ENCODE measurements at places on chromosomes 4 and X.

DNA sequence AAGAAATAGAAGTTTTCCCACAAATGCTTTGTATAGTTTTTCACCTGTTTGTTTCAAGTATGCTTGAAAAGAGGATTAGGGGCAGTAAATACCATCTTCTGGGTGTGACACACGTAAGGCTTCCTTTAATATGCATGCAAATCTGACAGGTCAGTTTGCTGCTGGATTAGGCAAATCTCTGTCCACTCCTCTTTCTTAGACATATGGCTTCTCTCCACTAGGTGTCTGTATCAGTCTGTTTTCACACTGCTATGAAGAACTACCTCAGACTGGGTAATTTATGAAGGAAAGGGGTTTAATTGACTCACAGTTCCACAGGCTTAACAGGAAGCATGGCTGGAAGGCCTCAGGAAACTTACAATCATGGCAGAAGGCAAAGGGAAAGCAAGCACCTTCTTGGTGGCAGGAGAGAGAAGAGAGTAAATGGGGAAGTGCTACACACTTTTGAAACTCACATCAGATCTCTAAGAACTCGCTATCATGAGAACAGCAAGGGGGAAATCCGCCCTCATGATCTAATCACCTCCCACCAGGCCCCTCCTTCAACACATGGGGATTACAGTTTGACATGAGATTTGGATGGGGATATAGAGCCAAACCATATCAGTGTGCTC, 66.9 kb downstream of the TAB3 start:
- DNase-seq, result no peak

- DNase-seq, result no peak
Measured at GRCh38 chrX:78747971-78748370, 451 bp downstream of the LPAR4 start.

GRCh38 chr4:7757501-7758471, 181.9 kb downstream of the AFAP1 start:
- DNase-seq, result no peak

GRCh38 chr4:73308286-73308685, 49.7 kb upstream of the ANKRD17 start:
- peak; percentile 80 for DNase-seq

GRCh38 chr4:109302361-109303139, at the start of gene COL25A1:
Gene COL25A1, minus strand, starts transcription at chr4:109302658.
- no peak for DNase-seq

DNA sequence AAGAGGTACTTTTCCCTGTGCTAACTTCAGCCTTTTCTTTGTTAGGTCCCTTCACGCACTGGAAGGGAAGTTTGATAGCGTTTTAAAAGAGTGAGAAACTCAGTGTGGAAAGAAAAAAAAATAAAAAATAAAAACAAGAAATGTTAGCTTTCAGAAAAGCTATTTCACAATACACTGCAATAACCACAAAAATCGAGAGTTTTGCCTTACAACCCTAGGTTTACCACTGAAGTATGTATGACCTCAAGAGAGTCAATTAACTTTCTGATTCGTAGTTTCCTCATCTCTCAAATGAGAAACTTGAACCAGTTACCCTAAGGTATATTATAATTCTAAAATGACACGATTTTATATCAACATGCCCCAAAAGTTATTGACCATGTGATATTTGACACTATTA, 93.9 kb upstream of the JADE1 start:
- no peak for DNase-seq

DNA sequence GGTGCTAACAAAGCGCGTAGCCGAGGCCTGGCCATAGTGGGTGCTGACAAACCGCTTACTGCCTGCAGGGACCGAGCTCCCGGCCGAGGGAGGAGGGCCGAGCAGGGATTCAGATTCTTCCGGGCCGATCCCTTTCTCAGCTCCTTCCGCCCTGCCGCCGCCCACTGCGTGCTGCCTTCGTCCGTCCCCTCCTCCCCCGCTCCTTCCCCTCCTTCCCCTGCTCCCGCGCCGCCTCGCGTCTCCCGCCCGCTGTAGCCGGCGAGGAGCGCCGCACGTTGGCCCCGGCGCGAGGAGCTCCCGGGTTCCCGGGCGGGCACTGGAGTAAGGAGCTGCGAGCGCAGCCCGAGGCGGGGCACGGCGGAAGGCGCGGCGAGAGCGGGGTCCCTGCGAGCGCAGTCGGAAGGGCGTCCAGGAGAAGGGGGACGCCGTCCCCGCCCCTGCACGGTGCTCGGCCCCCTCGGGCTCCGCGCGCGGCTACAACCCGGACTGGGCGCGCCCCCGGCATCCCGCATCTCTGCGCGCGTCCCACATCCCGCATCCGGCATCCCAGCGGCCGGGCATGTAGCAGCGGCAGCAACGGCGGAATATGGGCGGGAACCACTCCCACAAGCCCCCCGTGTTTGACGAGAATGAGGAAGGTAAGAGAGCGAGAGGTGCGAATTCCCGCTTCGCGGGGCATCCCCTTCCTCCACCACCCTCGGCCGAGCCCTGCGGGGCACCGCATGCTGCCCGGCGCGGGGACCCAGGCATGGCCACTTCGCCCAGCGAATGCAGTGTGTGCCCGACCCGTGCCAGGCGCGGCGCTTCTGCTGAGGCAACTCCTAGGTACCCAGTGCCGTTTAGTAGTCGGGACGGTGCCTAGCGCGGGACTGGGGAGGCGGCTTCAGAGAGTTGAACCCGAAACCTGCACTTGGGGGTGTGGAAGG, at the start of gene STK32B:
Gene STK32B, plus strand, starts transcription at position 203 of the 926 bp plus-strand sequence.
- peak; percentile 34 for DNase-seq

DNA sequence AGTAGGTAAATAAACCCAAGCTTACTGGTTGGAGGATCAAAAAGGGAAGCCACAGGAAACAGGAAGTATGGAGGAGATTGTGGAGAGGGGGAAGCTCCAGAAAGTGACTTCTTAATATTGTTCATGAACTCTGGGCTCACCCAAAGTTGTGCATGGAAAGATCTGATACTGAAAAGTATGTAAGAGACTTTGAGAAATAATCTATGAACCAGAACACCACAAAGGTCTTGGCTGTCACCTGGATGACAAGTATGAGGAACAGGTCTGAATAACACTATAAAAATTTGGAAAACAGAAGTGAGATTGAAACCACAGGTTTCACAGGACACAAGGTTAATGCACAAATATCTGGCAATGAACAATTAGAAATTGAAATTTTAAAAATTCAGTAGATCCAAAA, 567.4 kb downstream of the INPP4B start:
- no peak for DNase-seq

DNA sequence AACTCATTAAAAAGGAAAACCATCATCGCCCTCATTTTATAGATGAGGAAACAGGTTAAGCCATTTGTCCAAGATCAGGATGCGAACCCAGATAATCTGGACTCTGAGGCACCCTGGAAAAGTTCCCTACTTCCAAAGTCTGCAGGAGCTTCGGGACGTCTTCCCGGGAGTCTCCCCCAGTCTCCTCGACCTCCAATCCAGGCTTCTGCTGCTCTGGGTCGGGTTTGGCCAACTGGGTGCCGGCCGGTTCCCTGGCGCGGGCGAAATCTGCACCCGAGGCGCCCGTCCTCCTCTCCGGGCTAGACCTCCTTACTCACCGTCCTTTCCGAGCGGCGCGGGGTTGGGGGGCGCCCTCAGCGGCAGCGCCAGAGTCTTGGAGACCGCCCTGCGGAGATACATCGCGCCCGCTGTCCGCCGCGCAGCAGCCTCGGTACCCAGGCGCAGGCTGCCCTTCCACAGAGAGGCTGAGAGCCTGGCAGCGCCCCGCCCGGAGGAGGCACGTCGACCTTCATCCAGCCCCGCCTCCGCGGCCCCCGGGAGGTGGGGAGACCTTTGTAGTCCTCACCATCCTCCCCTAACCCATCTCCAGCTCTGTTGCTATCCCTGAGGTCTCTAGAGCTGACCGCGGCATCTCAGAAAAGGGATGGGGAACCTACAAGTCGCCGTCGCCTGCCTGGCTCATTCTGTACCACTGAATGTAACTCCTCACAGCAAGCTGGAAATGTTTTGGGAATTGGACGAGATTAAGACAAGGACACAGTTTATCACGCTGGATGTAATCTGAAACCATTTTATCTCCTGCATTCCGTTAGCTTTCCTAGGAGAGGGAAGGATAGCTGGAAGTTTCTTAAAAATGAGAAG, at the start of gene MGARP:
Gene MGARP, minus strand, starts transcription at position 466 of the 861 bp plus-strand sequence. Its CDS starts 67 bp downstream, at position 399.
- peak; percentile 9 for DNase-seq

DNA sequence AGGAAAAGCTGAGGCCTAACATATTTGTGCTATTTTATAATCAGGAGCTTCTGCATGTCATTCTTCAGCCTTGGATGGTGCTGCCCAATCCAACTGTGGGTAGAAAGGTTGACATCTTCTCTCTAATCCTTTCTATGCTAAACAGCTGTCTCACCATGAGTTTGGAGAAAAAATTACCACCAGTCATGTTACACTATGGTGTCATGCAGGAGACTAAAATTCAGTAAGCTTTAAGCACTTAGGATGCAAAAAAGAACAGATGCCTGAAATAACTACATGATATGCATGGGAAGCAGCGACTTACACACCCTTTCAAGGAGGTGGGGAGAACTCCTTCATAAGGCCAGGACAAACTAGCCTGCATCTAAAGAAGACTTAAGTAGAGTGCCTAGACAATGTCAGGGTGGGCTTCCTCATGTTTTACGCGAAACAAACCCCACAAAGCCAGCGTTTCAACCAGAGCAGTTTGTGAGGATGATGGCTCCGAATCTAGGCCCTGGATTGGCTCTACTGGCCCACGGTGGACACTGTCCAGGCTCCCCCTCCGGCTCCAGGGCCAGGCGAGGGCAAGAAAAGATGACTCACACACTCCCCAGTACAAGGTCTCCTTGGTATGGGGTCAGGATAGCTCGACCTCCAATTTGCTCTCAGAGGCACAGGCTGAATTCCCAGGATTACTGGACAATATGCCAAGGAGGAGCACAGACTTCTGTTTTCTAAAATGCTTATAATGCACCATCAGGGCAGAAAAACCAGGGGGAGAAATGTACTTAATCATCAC, 45.1 kb downstream of the STX18 start:
- no peak for DNase-seq

- DNase-seq, result no peak
Measured at GRCh38 chr4:59700651-59701050, 1499.5 kb upstream of the ADGRL3 start.

DNA sequence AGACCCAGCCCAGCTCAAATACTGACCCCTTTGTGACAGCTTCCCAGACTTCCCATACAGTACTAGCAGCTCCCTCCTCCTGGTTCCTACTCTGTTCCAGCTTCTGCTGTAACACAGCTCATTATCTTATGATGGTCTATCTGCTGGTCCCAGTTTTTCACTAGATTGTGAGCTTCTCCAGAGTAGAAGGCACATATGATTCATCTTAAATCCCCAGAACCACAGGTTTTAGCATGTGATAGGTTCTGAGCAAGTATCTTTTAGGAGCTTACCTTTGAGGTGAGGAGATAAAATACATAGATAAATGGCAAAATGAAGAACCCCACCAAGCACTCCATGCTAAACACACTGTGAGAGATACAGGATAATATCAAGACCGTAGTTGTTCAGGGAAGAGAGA, 27.6 kb upstream of the ANXA3 start:
- no peak for DNase-seq

DNA sequence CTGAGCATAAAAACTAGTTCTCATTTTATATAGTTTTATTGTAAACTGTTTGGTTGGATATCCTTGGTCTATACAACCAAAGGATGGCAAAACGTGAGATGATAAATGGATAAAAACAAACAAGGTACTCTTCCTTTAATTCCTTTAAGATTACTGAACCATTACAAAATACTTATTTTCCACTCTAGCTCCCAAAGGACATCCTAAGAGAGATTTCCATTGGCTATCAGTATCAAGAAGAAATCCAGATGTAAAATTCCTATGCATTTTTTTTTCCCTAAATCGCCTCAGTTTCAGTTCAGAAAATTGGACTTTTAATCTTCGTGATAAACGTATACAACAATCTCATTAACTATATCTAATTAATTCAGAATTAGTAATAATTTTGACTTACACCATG, 2.3 kb downstream of the FBXL5 start:
- DNase-seq, result no peak

GRCh38 chr4:137425281-137425680, 107.0 kb downstream of the PCDH18 start:
- no peak for DNase-seq

- DNase-seq, result no peak
Measured at GRCh38 chr4:8582941-8583654, 2.9 kb downstream of the GPR78 start.

GRCh38 chr4:92600638-92601037, 296.9 kb downstream of the GRID2 start:
- DNase-seq, result no peak

DNA sequence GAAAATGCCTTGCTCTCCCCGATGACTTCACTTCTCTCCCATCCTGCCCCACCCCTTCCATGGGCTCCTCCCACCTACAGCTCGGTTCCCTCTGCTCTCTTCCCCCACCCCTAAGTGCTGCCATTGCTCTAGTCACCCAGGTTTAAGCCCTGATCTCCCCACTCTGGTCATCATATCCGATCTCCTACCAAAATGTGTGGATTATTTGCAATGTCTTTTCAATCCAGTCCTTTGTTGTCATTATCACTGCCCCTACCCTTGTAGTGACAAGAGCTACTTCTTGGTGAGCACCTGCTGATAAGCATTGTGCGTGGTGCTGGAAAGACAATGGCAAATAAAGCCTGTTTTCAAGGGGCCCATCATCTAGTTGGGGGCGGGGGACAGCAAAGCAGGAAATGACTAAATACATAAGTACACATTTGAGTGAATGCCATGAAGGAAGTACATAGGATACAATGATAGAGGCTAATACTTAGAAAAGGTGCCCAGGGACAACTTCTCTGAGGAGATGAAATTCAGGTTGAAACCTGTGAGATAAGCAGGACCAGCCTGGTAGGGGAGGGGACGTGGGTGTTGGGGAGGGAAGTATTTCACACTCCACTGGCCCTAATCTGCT, 63.8 kb downstream of the DLG3 start:
- DNase-seq, result no peak
